A172 (cell line): ENCODE measurements at places on chromosomes 7 and 10.

DNA sequence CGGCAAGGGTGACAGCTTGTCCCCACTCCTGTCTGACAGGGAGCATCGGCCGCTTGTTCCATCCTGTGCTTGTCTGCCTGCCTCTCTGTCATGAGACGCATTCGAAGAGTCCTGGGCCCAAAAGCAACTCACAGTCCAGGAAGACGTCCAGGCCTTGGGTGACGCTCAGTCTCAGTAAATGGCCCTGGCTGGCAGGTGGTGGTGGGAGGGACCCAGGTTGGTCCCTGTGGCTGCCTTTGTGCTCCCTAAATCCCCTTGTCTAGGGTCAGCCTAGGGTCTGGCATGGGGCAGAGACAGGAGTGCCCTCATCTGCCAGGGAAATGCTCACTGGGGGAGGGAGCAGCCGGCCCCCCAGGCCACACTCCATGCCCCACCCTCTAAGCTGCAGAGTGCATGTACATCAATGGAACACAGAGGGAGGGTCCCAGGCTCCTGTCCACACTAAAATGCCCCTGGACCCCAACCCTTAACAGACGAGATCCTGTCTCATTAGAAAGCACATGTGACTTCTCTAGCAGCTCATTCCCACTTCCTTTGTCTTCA is 295.2 kb upstream of the ZNF32 start:
- DNase-seq: no peak

- DNase-seq: no peak
Measured at GRCh38 chr10:62794306-62794705, 10.2 kb upstream of the ADO start.

DNA sequence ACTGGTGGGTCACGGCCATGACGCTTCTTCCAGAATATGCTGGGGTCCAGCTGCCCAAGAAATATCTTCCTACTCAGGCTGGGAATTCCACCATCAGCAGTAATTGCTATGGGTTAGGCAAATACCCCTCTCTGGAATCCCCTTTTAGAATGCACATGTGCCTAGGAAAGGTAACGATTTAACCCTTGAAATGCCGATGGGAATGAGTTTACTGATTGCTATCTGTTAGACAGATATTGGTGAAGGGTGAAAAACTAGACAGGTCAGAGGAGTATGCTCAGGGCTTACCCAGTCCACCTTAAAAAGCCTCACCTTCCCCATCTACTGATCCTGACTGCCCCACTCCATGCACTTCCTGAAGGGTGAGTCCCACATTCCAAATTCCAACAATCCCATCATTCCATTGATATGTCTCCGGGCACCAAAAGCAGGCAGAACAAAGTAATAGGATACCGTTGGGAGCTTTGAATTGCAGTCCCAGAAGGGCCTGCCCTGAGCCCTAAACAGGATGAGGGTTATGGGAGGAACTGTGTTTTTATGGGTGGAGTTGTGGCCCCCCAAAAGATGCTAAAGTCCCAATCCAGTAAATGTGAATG is 59.3 kb downstream of the DLG5 start:
- DNase-seq: no peak

DNA sequence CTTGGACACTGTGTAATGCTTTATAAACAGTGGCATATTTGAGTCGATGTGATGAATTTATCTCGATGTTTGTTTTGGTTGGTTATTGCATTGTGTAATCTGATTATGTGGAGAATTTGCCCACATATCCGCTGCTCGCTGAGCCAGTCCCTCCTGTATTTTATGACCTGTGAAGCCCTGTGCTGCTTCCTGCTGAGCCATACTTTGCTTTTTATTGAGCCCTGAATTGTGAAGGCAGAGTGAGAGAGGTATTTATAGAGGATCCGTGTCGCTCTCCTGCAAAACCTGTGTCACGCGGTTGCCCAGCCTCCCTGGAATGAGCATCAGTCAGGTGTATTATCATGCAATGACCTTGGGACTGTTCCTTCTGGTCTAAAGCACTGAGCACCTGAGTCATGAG is 253.7 kb downstream of the ARHGAP21 start:
- no peak for DNase-seq

- DNase-seq: no peak
Measured at GRCh38 chr10:90130321-90131086, 429.1 kb downstream of the KIF20B start.

GRCh38 chr7:4159154-4159501 is 523.0 kb upstream of the FOXK1 start:
- no peak for DNase-seq

GRCh38 chr7:47361746-47362215 is 220.1 kb downstream of the TNS3 start:
- DNase-seq: peak; percentile 96
